Progenitor cell of endocrine pancreas (in vitro differentiated cells): ENCODE measurements at places on chromosomes 1 and 21.
A peak's percentile ranks its signal among the peaks of the same experiment; 100 is the strongest.

- DNase-seq, result no peak
Measured at GRCh38 chr1:67552336-67552759, 122.1 kb upstream of the SERBP1 start.

DNA sequence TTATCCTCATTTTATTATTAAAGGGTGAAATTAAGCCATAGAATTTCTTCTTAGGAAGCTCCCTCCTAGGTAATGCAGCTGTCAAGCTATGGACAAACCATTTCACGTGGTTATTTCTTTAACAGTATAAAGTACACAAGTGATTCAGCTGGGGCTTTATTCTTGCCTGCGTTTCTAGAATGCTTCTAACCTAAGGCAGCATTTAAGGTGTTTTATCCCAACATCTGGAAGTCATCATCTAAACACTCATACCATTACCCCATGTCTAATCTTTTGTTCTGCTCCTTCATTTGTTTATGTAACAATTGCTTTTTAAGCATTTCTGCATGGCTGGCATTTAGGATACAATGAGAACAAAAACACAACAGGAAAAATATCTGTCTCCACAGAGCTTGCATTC is 829.2 kb upstream of the ADAMTS5 start:
- no peak for DNase-seq

GRCh38 chr1:246317332-246318035 is 189.6 kb downstream of the SMYD3 start:
- DNase-seq, result no peak

DNA sequence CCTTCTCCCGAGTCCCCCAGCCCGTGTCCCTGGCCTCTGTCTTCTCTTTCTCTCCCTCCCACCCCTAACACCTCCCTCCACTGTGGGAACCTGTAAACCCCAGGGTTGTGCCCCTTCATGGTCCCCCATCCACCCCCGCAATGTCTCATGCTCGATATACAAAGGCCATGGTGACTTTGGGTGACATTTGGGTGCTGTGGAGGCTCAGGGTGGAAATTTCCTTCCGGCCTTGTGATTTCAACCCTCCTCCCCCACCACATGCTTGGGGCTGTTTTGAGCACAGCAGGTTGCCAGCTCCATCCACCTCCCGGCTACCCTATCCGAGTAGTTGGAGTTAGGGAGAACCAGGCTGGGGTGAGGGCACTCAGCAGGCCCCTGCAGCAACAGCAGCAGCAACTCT is 25.7 kb upstream of the VPS13D start:
- no peak for DNase-seq

DNA sequence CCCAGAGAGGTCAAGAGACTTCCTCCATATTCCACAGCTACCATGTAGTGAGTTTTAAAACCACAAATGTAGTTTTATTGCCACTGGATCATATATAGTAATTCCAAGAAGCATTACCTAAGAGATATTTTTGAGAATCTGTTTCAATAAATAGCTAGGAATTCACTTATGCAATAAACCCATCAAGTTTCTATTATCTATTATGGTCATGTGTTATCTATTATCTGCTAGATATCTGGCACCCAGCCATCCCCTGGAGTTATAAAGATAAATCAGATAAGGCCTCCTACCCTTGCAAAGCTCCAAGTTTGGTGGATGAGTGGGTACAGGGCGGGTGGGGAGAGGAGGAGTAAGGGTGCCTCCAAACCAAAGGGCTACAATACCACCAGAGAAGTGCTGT is 10.3 kb upstream of the VWA5B1 start:
- no peak for DNase-seq

DNA sequence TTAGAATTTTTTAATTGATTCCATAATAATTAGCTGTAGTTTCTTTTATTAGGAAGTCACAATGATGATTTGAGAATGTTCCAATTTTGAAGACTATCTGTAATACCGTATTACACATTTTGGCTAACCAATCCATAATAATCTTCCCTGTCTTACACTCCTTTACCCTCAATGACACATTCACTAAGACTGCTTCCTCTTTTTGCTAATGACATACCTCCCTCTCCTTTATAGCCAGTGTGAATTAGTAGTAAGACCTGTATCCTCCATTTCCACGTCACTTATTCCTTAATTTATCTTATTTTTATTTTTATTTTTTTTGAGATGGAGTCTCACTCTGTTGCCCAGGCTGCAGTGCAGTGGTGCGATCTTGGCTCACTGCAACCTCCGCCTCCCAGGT is 10.1 kb downstream of the KDM1A start:
- no peak for DNase-seq

DNA sequence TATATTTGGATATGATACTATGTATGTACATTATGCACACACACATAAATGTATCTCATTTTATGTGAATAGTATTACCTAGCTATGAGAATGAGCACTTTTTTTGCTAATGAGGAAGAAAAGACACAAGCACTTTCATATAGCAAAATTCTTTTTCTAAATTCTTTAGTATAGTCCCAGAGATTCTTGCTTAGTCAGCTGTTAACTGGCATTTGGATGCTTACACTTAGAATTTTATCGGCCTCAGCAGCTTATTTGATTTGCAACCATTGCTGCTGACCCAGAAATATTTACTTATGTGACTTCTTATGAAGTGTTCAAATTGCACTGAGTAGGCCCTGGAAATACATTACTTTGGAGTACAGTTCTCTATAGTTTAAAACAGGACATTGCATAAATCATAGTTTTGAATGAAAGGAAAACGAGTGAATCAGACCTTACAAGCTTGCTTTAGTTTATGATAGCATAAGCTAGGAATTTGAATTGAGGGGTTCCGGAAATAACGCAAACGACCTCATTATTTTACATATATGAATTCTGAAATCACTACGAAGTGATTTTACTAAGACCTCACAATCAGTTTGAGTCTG is 653.9 kb upstream of the NEGR1 start:
- DNase-seq, result no peak

DNA sequence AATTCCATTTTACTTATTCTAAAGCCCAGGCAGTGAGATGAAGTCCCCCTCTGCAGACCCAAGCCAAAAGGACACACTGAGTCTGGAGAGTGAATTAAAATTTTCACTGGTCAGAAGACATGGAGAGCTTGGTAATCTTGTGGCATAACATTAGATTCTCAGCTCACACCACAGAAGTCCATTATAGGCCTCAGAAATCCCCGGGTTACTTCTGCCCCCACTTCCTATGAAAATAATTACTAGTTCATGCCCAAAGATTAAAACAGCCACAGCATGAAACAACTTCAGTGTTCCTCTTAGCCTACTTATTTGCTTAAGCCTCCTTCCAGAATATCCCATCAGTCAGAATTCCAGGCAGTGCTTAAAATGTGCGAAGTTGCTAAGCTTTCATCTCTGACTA is 123.3 kb downstream of the ZC3H11B start:
- no peak for DNase-seq

GRCh38 chr1:2547210-2548067 is 8.7 kb upstream of the TNFRSF14 start:
- DNase-seq, result no peak

DNA sequence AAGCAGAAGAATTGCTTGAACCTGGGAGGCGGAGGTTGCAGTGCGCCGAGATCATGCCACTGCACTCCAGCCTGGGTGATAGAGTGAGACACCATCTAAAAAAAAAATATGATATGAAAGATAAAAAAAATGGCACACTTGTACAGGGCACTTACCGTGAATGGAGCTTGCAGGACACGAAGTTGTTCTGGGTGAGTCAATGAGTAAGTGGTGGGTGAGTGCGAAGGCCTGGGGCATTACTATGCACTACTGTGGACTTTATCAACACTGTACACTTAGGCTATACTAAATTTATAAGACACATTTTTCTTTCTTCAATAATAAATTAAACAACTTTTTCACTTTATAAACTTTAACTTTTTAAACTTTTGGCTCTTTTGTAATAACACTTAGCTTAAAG is 37.0 kb downstream of the TNFRSF8 start:
- DNase-seq, result no peak

DNA sequence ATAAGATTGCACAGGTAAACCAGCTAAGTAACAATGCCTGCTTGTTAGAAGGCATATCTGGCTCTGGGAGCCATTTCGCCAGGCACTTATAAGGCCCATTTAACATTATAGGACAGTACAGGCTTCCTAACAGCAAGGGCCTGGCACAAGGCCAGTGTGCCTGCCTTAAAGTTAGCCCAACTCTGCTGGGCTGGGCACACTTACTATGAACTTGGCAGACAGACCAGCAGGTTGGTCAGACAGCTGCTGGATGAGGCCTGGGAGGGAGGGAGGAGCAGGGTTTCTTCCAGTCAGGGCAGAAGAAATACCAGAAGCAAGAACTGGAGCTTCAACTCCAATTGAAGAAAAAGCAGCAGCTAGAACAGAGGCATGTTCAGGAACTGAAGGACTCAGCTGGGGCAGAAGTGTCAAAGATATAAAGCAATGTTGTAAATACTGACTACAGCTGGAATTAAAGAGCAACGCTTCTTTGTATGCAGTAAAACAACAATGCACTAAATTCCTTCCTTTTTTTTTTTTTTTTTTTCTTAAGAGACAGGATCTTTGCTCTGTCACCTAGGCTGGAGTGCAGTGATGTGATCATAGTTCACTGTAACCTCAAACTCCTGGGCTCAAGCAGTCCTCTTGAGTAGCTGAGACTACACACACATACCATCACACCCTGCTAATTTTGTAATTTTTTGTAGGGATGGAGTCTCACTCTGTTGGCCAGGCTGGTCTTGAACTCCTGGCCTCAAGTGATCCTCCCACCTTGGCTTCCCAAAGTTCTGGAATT is 4.9 kb downstream of the CACHD1 start:
- DNase-seq, result no peak

GRCh38 chr1:91245435-91245834 is 159.2 kb downstream of the HFM1 start:
- no peak for DNase-seq

GRCh38 chr1:174134003-174134659 is 25.2 kb upstream of the RABGAP1L start:
- no peak for DNase-seq

DNA sequence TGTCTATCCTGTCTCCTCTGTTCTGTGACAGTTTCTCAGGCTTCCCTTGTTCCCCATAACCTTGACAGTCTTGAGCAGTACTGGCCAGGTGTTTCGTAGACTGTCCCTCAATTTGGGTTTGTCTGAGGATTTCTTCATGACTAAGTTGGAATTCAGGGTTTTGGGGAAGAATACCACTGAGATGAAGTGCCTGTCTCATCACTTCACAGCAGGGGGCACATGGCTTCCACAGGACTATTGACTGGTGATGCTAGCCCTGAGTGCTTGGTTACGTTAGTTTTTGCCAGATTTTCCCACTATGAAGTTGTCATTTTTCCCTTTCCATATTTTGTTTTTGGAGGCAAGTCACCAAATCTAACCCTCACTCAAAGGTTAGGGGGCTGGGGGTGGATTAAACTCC is 45.7 kb downstream of the CDCP2 start:
- no peak for DNase-seq

DNA sequence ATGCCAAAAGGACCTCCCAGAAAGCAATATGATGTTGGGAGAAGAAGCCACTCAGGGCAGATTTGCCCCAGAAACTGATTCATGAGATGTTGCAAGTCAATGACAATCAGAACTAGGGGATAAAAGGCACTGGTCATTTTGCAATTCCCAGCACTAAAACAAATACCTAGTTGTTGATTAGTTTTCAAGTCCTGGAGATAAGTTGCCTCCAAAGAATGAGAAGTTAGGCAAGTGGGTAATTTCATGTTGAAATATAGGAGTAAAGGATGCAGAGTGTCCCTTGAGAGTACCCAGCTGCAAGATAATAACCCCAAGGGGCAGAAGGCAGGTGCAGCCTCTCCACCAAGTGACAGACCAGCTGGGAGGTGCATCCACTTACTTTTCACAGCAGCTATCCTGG is 363.6 kb downstream of the PBX1 start:
- no peak for DNase-seq

DNA sequence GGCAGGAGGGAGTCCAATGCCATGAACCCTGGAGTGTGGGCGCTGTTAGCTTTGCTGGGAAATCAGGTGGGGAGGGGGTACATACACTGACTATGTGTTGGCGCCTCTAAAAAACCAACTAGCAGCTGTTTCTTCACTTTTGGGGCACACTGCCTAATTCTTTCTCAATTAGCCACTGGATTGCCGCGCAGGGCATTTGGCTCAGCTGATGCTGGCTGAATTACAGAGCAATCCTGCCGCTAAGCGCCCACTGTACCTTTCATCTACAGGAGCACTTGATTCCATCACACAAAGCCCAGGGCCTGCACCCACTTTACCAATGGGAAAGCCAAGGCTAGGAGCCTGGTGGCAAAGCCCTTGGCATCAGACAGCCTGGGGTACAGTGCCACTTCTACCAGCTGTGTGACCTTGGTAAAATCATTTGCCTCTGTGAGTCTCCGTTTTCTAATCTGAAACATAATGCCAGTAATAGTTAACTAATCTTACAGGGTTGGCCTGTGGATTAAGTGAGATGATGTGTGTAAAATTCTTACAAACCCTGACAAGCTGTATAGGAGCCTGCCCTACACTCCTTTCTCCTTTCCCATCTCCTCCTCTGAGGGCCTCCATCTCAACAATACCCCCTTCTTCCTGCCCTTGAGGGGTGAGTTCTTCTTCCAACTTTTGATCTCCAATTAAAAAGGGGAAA is 59.0 kb downstream of the UBE2T start:
- DNase-seq, result no peak

- peak; percentile 11 for DNase-seq
Measured at GRCh38 chr1:227942021-227942715, 5.6 kb downstream of the WNT9A start.

GRCh38 chr21:25175938-25176337 is 431.3 kb downstream of the MRPL39 start:
- DNase-seq, result no peak
